Thyroid gland (tissue), 4 donors: ENCODE measurements at places on chromosomes 4 and X. TPM values are rescaled to one million over a fixed set of nuclear protein-coding genes. Genes with fewer than 3 reads are reported as not detected.

ETDB gene
- not detected for total RNA-seq

CABS1 gene
- not detected for total RNA-seq

DNA sequence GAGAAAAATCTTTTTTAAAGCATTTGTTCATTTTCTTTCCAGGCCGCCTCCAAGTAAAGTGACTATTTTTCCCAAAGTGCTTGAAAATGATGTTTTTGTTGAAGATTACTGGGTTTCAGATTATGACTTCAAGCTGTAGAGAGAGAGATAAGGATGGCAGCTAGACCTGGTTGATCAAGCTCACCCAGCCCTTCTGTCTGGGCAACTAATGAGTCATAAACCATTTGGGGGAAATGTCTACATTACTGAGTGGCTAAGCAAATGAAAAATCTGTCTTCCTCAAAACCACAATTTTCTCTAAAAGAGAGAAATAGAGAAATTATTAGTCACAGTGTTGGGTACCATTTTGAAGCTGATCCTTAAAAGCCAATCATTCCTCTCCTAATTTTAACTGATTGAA is 355.4 kb upstream of the CPEB2 start:
- no peaks in the 10 kb centered on the region for H3K36me3 ChIP-seq
- no peak for DNase-seq
- H3K4me3 ChIP-seq = no peak overlapping the region
- no peak overlapping the region for H3K27ac ChIP-seq

GRCh38 chrX:72620550-72621145 is 48.0 kb upstream of the HDAC8 start:
- no peaks in the 10 kb centered on the region for H3K27me3 ChIP-seq
- DNase-seq = no peak
- no peaks in the 10 kb centered on the region for H3K4me1 ChIP-seq
- no peak overlapping the region for H3K4me3 ChIP-seq
- H3K36me3 ChIP-seq = no peaks in the 10 kb centered on the region

DNA sequence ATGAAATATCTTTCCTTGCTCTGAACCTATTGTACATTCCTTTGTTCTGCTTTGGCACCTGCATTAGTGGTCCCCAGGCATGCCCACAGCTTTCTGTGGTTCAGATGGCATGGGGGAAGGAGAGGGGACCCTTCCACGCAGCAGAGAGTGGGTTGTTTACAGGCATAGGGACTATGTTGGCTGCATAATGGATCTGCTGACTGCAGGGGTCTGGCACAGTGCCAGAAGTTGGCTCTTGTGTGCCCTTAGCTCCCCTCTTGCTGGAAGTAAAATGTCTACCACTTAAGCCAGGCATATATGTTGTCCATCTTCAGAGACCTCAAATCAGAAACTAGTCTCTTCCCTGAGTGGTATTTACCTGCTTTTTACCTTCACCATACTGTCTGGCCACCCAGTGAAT is 651.9 kb upstream of the PCDH7 start:
- no peaks in the 10 kb centered on the region for H3K36me3 ChIP-seq
- H3K27me3 ChIP-seq = no peaks in the 10 kb centered on the region
- no peak for DNase-seq
- H3K4me1 ChIP-seq = no peaks in the 10 kb centered on the region
